ENCODE measurements at places on chromosomes 11 and 22. TPM values are rescaled to one million over a fixed set of nuclear protein-coding genes. Genes with fewer than 3 reads are reported as not detected.

GRCh38 chr11:123505546-123506299 lies 75.7 kb downstream of the GRAMD1B start:
- no peak for DNase-seq

DNA sequence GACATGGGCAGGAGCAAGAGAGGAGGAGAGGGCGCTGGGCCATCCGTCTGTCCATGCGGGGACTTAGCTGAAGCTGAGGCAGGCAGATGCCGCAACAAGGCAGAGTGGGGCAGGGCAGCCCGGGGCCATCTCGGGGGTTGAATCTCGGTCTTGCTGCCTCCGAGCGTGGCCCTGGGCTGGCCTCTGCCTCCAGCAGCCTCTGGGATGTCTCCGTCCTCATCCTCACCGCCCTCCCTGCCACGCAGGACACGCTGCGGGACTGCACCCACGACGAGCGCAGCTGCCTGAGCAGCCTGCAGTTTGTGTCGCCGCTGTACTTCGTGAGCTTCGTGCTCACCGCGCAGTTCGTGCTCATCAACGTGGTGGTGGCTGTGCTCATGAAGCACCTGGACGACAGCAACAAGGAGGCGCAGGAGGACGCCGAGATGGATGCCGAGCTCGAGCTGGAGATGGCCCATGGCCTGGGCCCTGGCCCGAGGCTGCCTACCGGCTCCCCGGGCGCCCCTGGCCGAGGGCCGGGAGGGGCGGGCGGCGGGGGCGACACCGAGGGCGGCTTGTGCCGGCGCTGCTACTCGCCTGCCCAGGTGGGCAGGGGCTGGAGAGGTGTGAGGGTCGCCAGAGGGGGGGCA lies 108.4 kb downstream of the CACNA1I start:
- DNase-seq: no peak

- no peak for DNase-seq
These were observed 93.9 kb downstream of the YAP1 start for GRCh38 chr11:102204174-102204573.

GRCh38 chr11:66479394-66480116 lies 679 bp upstream of the DPP3 start:
- peak; percentile 39 for DNase-seq

DNA sequence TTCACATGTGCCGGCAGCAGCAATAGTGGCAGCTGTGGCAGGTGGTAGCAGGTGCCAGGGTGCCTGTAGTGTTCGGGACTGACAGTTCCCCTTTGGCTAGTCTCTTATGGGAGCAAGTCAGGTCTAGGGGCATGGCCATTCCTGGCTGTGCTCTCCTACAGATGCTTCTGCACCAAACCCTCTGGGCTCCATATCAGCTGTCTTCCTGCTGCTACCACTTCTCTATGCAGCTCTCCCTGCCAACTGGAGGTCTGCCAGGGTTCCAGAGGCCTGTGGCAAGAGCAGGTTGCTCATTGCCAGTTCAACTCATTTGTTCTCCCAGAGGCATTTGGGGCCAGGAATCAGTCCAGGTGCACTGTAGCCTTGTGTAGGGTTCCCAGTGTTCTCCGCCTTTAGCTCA lies 473.7 kb downstream of the JRKL start:
- no peak for DNase-seq

GRCh38 chr11:12242966-12243365 lies 132.6 kb downstream of the MICAL2 start:
- DNase-seq: no peak

GRCh38 chr11:31619980-31620379 lies 110.4 kb downstream of the ELP4 start:
- no peak for DNase-seq

DNA sequence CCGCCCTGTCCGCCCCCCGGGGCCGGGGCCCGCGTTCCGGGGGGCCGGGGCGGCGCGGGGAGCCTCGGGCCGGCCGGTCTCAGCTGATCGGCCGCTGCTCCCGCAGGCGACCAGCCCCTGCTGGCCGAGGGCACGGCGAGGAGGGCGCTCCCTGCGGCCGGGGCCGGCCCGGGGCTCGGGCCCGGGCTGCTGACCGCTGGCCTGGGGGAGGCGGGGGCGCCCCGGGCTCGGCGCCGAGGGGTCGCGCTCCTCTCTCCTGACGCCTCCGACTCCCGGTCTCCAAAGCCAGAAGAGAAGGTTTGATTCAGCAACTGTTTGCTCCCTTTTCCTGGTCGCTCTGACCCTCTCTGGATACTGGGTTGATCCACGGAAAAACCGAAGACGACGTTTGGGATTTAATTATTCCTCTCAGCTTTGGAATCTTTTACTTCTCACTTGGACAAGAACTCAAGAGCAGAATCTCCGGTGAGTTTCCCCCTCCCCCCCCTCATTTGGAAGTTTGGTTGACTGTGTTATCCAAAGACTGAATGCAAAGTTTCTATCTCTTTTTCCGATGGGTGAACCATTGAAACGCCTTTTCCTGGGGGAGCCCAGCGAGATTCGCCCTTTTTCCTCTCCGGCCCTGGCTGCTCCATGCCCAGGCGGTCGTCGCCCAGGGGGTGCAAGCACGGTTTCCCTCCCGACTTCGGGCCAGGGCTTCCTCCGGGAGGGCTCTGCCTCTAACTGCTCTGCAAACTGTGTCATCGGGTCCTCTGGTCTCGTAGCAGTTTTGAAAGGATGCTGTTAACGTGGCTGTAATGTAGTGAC lies 725 bp downstream of the KDM2A start:
- peak; percentile 34 for DNase-seq

GRCh38 chr11:1491379-1491778 lies 4.8 kb upstream of the MOB2 start:
- no peak for DNase-seq

GRCh38 chr22:21933413-21933812 lies 19.2 kb downstream of the PPM1F start:
- DNase-seq: no peak

GRCh38 chr11:119188887-119189286 lies 3.6 kb downstream of the NHERF4 start:
- DNase-seq: no peak

DNA sequence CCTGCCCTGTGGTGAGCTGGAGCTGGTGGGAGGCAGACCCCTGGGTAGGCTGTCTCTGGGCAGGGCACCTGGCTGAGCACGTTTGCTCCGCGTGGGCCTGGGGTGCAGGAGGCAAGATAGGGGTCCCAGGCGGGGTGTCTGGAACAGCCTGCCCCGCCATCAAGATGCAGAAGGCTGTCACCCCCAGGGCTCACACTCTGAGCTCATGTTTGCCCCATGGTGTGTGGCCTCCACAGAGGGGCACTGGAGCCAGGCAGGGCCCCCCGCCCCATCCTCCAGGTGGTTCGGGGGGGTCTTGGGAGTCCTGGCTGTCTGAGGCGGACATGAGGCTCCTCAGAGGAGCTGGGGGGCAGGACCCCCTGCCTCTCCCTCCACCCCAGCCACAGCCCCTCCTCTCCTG lies 28.9 kb upstream of the CARS1 start:
- no peak for DNase-seq

DNA sequence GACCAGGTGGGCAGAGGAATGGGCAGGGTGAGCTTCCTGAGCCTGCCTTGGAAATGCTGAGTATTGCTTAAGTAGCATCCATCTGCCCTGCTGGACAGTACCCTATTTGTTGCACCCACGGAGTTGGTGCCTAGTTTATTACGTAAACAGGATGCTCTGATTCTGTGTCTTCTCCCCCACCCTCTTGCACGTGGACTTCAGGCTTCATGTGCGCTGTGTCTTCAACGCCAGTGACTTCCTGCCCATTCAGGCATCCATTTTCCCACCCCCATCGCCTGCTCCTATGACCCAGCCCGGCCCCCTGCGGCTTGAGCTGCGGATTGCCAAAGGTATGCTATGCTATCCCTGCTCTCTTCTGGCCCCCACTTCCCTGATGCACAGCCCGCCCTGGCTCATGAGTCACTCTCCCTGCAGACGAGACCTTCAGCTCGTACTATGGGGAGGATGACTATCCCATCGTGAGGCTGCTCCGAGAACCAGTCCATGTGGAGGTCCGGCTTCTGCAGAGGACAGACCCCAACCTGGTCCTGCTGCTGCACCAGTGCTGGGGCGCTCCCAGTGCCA lies 5.7 kb downstream of the ZP1 start:
- DNase-seq: no peak

- no peak for DNase-seq
These were observed 26.5 kb upstream of the PRDM10 start for GRCh38 chr11:130029137-130029536.

- no peak for DNase-seq
These were observed 12.8 kb downstream of the DGCR2 start for GRCh38 chr22:19109198-19110063.

- DNase-seq: no peak
These were observed 66.0 kb upstream of the PPARA start for GRCh38 chr22:46084376-46084775.

GRCh38 chr11:69915151-69915500 lies 95.9 kb upstream of the FGF3 start:
- no peak for DNase-seq

DNA sequence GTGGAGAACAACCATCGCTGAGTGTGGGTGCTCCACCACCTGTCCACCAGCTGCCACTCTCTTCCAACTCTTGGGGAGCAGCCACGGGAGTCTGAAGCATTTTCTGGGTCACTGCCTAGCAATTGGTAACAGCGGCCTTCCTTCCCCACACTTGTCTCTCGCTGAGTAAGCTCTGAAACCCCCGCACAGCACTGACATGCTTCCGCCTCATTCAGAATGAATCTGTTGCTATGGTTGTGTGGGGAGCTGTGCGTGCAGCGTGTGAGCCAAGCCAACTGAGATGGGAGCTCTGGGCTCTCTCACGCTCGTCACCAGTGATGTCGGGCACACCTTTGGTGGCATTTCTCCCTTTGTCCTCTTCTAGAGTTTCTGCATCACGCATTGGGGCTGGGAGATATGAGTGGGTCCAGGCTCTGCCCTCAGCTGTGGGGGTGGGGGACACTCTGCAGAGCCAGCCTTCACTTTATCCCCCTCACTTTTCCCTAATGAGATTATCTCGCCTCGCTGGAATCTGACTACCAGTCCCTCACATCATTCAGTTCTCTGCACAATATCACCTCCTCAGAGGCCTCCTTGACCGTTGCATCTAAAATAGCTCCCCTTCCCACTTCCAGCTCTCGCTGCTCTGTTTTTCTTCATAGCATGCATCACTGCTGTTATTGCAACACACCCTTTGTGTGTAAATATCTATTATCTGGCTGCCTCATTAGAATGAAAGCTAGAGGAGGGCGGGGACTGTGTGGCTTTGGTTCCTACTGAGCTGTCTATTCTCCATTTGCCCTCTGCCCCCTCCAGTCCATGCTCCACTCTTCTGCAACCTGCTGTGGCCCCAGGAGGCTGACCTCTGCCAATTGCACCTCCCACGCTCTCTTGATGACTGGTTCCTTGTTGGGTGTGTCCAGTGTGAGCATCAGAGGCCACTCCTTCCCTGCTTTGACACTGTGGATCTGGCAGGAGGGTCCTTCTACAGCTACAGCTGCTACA lies 569.9 kb upstream of the CADM1 start:
- no peak for DNase-seq

DNA sequence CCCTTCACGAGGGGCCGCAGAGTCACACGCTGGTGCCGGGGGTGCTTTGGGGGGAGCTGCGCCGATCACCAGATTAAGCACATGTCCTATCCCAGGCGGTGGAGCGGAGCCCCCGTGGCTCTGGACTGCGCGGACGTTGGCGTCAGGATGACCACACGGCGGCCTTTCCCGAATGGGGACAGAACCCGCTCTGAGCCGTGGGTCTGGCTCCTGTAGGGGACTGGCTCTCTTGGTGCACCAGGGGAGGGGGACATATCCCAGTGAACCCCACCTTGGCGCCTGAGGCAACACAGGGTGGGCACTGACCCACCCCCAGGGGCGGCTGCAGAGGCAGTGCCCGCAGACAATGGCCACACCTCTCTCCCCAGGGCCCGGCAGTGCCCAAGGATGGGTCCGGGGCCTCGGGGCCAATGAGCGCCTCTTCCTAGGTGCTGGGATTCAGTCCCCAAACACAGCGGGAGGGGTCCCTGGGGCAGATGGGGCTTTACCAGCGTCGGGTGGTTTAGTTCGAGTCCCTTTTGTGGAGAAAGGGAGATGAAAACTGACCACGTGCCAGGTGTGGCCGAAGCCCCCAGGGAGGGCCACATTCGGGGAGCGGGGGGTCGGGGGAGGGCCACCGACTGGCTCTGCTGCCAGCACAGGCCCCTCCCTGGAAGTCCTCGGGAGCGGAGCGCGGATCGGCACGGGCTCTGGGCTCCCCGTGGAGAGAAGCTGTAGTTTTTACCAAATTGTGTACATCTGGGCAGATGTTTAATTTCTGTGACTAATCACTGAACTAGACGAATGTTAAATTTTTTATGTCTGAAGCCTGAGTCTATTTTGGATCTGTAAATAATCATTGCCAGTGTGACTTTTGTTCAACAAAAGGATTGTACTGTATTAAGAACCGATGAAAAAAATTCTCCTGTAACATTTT lies 58.9 kb downstream of the GRAMD4 start:
- no peak for DNase-seq

DNA sequence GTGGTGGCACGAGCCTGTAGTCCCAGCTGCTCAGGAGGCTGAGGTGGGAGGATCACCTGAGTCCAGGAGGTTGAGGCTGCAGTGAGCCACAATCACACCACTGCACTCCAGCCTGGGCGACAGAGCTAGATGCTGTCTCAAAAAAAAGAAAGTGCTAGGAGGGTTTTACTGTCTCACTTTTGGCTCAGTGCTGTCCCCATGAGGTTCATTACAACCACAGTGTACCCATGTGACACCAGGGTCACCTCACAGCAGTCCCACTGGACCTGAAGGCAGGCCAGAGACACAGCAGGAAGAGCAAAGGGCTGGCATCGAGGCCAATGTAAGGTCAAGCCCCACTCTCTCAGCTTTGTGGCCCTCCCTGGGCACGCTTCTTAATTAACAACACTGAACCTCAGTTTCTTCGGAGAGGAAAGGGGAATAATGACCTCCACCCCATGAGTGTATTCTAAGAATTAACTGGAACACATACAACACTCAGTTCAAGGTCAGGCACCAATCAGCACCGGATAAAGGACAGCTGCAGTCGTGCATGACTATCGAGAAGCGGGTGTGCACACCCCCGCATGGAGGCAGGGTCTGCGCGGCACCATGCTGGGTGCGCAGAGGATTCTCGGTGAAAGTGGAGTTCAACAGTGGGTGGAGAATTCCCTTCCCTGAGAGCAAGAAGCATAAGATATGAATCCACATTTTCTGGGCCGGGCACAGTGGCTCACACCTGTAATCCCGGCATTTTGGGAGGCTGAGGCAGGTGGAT lies 30.9 kb upstream of the BAIAP2L2 start:
- no peak for DNase-seq

- DNase-seq: no peak
These were observed 47.8 kb downstream of the PAX6 start for GRCh38 chr11:31763296-31763695.

GRCh38 chr11:47378836-47379170 lies 456 bp upstream of the SPI1 start:
- no peak for DNase-seq

Gene CLDN5
- total RNA-seq: 84.8 TPM

Gene CYP2D6
- 2.0 TPM for total RNA-seq

Gene OR5AR1
- not detected for total RNA-seq

Gene FADS2
- 121 TPM for total RNA-seq

Gene MAJIN
- total RNA-seq: not detected

Gene TSPAN32
- 0.41 TPM for total RNA-seq

Gene NNMT
- 0.41 TPM for total RNA-seq

Gene OR52A1
- total RNA-seq: under 0.01 TPM

Gene SLC25A17
- total RNA-seq: 29.3 TPM
